Tracheal epithelial cell (primary cell): ENCODE measurements at places on chromosomes 5 and 9. TPM values are rescaled to one million over a fixed set of nuclear protein-coding genes. Genes with fewer than 3 reads are reported as not detected.

PCDHGB2 gene
- total RNA-seq = under 0.01 TPM in 1 of 2 replicates, not detected in the other

PCDHB3 gene
- total RNA-seq = 0.21 and 0.48 TPM in 2 replicates

GPR150 gene
- total RNA-seq = 0.24 and 1.1 TPM in 2 replicates

SLIT3 gene
- 1.3 and 2.7 TPM in 2 replicates for total RNA-seq

CKMT2 gene
- total RNA-seq = not detected in 2 replicates

RFK gene
- 30.4 and 30.5 TPM in 2 replicates for total RNA-seq

LTC4S gene
- 1.1 TPM in 1 of 2 replicates, not detected in the other for total RNA-seq

LCN12 gene
- total RNA-seq = 1.2 TPM in 1 of 2 replicates, not detected in the other

SPAG8 gene
- under 0.01 TPM in 1 of 2 replicates, not detected in the other for total RNA-seq

NIPAL4 gene
- total RNA-seq = 6.0 and 22.2 TPM in 2 replicates

TMOD1 gene
- 0.48 TPM in 1 of 2 replicates, not detected in the other for total RNA-seq

HTR4 gene
- not detected in 2 replicates for total RNA-seq

CRAT gene
- 21.7 and 27.9 TPM in 2 replicates for total RNA-seq

GFI1B gene
- total RNA-seq = not detected in 2 replicates

PCDHA13 gene
- 0.24 TPM in 1 of 2 replicates, not detected in the other for total RNA-seq

CDH6 gene
- 2.3 and 38.6 TPM in 2 replicates for total RNA-seq

POLK gene
- 21.0 and 28.3 TPM in 2 replicates for total RNA-seq

GFPT2 gene
- total RNA-seq = under 0.01 and 0.48 TPM in 2 replicates

PKD2L2 gene
- total RNA-seq = under 0.01 TPM in 1 of 2 replicates, not detected in the other

PCDHGA11 gene
- total RNA-seq = 2.2 and 2.6 TPM in 2 replicates
